ENCODE measurements at places on chromosomes 5 and 9.

GRCh38 chr9:116088396-116088795 is 65.2 kb upstream of the PAPPA start:
- no peak for DNase-seq

- DNase-seq, result no peak
Observed at GRCh38 chr9:34366365-34366764, 10.3 kb downstream of the MYORG start.

GRCh38 chr5:83509540-83509939 is 38.0 kb downstream of the VCAN start:
- no peak for DNase-seq

DNA sequence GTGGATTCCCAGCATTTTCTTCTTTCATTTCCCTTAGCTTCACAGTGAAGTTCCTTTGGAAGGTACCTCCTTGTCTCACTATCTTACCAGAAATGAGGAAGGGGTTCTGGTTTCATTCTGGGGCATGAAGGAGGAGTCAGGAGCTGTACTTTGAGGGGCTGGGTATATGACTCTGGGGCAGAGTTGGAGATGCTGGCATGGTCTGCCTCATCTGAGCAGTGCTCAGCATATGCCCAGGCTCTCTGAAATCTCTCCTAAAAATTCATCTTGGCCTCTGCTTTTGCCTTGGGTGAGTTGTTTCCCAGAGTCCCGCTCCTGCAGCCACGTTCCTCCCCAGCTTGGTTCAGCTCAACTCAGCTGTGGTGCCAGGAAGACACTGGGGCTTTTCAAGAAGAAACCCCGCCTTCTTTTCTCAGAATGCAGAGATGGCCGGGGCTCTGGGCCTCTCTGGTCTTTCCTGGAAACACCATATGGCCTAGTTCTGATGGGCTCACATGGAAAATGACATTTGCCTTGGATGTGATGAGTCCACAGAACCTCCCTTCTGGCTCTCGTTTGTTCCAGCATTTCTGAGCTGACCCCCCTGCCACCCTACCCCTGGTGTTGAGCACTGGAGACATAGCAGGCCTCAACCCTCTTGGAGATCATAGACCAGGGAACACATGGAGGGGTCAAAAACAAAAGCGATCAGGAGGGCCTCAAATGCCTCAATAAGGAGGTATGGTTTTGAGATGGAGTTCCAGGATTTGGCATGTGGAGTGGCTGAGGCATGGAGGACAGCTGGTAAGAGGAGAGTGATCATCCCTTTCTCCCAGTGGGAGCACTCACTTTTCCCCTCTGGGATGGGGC is 12.0 kb upstream of the TGFBR1 start:
- DNase-seq, result no peak

GRCh38 chr5:175698401-175699115 is 40.7 kb downstream of the HRH2 start:
- DNase-seq, result no peak

All from substantia nigra (tissue), 51 donors.